A549 treated with AZD2906 at 1 μM for 4 hours (cell line): ENCODE measurements at places on chromosomes 11 and 22. TPM values are rescaled to one million over a fixed set of nuclear protein-coding genes. Genes with fewer than 3 reads are reported as not detected.

Gene MTFP1
- total RNA-seq, result 65.6 to 72.5 TPM (median 68.0 TPM) in 5 replicates

Gene RFPL3
- not detected in 5 replicates for total RNA-seq

Gene MPPED2
- not detected in 5 replicates for total RNA-seq

Gene MYOD1
- 0.03 to 0.05 TPM (median 0.03 TPM) in 3 of 5 replicates, not detected in the others for total RNA-seq

Gene SGSM1
- total RNA-seq, result 0.42 to 0.87 TPM (median 0.77 TPM) in 5 replicates

Gene PGM2L1
- total RNA-seq, result 10.4 to 17.2 TPM (median 15.9 TPM) in 5 replicates

Gene DEFB131B
- not detected in 5 replicates for total RNA-seq

Gene EXPH5
- total RNA-seq, result 0.03 to 0.06 TPM (median 0.05 TPM) in 5 replicates

Gene KRTAP5-9
- not detected in 5 replicates for total RNA-seq

Gene PYGM
- 0.23 to 0.52 TPM (median 0.27 TPM) in 5 replicates for total RNA-seq

Gene KCNQ1
- total RNA-seq, result 0.66 to 1.1 TPM (median 0.71 TPM) in 5 replicates

Gene PRRG4
- 1.8 to 2.3 TPM (median 2.0 TPM) in 5 replicates for total RNA-seq

Gene KCNK4
- 0.07 to 0.14 TPM in 2 of 5 replicates, not detected in the others for total RNA-seq
